ENCODE measurements at places on chromosomes 12 and 14.

- no peak for DNase-seq
Observed at GRCh38 chr14:67010602-67011001, 178.6 kb upstream of the GARIN2 start.

GRCh38 chr14:23910101-23910875, 43.3 kb upstream of the DHRS4 start:
- DNase-seq: peak; percentile 67

DNA sequence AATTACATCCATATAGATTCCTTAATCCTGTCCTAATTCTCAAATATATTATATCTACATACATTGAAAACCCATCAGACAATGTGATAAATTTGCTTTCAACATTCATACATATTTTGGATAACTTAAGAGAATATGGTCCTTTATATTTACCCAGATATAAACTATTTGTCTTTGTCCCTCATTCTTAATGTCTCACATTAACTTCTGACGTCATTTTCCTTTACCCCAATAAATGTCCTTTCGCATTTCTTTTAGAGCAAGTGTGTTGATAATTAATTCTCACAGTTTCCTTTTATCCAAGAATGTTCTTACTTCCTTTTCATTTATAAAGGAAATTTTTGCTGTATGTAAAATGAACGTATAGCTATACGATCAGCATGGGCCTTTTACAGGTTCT, 12.6 kb upstream of the PTPRR start:
- no peak for DNase-seq

DNA sequence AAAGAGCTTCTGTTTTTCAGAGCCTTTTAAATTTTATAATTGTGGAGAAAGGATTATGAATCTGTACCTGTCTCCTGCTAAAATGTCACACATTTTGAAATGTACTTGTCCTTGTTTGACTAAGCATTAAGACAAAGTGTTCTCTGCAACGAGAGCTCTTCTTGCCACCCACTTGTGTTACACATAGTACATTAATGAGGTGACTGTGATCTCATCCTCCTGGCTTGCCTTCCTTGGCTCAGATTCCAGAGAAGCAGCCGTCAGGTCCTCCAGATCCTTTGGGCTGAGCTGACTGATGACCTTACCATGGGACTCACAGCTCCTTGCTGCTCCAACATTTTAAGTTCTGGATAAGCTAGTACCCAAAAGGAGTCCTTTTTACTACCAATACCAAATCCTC, 81.4 kb downstream of the BBS10 start:
- peak; percentile 71 for DNase-seq

DNA sequence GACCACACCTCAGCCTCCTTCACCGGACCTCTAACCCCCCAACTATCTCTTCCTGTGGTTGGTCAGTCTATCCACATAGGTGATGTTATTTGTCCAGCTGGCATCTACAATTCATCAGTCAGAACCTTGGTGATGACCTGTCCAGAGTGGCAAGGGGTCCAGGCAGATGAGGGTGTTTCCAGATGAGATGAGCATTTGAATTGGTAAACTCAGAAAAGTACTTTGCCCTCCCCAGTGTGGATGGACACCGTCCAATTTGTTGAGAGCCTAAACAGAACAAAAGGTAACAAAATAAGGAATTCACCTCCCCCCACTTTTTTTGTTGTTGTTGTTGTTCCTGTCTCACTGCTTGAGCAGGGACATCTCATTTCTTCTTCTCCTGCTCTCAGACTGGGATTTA, 34.3 kb upstream of the LRP6 start:
- no peak for DNase-seq

DNA sequence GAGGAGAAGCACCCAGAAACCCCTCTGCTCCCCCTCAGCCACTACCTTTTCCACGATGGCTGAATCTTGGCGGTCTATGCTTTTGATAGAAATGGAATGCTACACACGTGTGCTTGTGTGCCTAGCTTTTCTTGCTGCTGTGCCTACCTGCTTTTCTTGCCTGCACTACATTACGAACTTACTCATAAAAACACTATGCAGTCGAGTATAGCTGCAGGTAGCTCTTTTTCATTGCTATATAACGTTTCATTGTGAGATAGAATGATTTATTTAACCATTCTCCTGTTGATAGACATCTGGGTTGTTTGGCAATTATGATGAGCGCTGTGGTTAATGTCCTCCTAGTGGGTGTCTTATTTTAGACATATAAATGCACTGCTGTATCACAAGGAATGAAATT, 67.9 kb upstream of the NCOR2 start:
- DNase-seq: no peak

DNA sequence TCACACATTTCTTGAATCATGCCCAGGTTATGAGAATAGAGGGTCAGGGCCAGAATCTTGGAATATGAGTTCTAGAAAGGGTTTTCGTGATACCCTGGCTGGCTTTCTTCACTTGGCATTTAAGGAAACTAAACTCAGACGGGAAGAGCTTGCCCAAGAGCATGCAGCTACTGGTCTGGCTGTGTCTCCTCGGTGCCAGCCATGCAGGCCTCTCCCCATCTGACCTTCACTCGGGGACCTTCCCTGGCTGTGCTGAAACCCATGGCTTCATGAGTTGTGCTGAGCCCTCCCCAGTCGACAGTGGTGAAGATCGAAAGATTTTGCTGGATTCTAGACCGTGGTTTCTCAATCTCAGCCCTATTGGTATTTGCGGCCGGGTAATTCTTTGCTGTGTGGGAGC, 38.0 kb downstream of the FOXN3 start:
- DNase-seq: no peak

DNA sequence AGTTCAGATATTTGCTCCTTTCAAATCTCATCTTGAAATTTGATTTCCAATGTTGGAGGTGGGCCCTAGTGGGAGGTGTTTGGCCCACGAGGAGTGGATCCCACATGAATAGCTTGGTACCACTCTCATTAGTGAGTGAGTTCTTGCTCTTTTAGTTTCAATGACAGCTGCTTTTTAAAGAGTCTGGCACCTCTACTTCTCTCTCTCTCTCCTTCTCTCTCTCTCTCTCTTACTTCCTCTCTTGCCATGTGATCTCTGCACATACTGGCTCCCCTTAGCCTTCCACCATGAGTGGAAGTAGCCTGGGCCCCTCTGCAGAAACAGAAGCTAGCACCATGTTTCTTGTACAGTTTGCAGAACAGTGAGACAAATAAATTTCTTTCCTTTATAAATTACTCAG, 25.1 kb downstream of the GPR65 start:
- no peak for DNase-seq

GRCh38 chr14:80587096-80587724, 354.3 kb downstream of the CEP128 start:
- peak; percentile 16 for DNase-seq

- DNase-seq: no peak
Observed at GRCh38 chr14:54314365-54315104, 82.3 kb upstream of the CDKN3 start.

GRCh38 chr12:82912406-82912805, 225.7 kb downstream of the TMTC2 start:
- no peak for DNase-seq

- no peak for DNase-seq
Observed at GRCh38 chr12:59431266-59431665, 164.6 kb upstream of the SLC16A7 start.

GRCh38 chr12:104741497-104742367, 216.4 kb downstream of the SLC41A2 start:
- no peak for DNase-seq

DNA sequence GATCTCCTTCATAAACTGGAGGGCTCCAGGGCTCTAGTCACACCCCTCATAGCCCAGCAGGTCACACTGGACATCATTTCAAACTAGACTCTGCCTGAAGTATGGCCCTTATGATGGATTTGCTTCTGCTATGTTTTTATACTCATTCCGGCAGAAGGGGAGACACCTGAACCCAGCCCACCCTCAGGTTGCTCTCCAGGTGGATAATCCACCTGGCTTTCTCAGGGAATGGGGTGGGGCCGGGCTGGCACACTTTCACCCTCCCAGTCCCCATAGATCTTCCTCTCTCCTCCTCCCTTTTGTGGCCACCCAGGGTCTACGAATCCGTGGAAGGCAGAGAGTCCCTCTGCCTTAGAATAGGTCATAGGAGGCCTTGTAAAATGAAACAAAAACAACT, 9.8 kb upstream of the KRT73 start:
- no peak for DNase-seq

DNA sequence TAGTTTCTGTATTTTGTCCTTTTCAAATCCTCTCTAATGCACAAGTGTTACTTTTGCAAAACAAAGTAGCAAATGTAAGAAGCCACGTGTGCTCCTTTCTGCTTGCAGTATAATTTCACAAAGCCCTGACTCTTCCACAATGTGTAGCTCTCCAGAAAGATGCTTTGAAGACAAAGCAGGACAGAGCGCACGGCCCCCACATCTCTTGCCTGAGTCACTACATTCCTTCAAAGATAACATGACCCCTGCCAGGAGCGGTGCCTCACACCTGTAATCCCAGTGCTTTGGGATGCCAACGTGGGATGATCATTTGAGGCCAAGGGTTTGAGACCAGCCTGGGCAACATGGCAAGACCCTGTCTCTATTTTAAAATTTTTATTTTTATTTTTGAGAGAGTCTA, 40.5 kb downstream of the JAG2 start:
- DNase-seq: no peak

DNA sequence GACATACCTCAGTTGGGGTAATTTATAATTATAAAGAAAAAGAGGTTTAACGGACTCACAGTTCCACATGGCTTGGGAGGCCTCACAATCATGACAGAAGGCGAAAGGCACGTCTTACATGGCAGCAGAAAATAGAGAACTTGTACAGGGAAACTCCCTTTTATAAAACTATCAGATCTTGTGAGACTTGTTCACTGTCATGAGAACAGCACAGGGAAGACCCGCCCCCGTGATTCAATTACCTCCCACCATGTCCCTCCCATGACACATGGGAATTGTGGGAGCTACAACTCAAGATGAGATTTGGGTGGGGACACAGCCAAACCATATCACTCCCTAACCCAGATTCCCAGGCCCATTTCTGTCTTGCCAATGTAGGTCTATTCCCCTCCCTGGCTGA, 22.1 kb downstream of the MYO1H start:
- DNase-seq: no peak

DNA sequence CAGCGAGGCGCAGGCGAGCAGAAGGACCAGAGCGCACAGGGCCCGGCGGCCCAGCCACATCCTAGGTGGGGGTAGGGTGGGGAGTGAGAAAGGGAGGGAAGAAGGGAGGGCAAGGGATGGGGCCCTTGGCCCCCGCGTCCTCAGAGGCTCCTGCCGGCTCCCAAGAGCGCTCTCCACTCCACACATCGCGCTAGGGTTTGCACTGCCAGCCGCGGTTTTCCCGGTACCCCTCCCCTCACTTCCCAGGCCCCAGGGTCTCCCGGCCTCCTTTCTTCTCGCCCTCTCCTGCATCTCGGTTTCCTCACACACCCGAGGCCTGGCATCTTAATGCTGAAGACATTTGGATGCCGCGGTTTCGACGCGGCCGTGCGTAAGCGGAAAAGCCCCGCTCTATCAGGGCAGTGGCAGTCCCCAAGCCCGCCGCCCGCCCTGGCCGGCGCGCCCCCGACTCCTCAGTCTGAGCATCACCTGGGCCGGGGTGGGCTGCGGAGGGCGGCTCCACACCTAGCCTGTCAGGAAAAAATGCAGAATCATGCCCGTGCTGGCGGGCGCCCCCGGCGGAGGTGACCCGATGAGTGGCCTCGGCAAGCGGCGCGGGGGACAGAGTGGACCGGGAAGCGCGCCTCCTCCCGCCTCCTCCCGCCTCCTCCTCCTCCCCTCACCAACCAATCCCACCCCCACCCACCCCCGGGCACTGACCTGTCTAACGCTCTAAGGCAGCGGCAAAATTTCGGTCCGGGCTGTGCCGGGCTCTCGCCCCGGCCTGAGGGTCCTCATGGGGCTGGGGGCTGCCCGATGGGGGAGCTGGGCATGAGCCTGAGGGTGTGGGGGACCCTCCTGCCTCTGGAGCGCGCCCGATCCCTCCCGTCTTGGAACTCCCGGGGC, 686 bp downstream of the B4GALNT1 start:
- no peak for DNase-seq

GRCh38 chr12:60230056-60230455, 634.2 kb downstream of the SLC16A7 start:
- DNase-seq: no peak

DNA sequence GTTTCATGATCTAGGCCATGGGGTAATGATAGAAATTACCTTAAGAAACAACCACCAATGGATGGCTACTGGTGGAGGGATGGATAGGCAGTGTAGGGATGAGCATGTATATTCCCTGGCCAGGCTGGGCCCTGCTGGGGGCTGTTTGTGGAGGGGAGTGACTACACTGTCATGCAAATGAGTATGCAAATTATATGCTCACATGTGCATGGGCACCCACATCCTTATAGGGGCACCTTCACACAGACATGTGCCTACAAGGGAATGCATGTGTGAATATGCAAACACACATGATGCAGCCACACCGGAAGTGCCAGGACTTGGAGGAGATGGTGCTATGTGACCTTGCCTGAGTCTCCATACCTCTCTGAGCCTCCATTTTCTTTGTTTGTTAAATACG, 39.7 kb upstream of the FAM222A start:
- DNase-seq: no peak

DNA sequence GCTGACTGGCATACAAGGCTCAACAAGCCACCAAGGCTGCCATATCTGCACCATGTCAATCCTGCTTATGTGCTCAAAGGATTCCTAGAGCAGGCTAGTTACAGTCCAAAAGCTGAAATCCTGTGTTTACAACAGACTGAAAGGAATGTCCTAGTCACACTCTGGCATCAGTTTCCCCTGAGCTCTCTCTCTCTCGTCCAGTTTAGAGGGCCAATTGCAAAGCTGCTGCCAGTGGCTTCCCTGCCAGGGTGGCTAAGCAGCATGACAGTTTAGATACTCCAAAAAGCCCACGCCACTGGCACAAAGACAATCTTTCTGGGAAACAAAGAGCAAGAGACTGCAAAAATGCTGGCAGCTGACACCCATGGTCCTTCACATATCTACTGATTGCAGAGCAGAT, 392.1 kb downstream of the RPS29 start:
- DNase-seq: no peak

DNA sequence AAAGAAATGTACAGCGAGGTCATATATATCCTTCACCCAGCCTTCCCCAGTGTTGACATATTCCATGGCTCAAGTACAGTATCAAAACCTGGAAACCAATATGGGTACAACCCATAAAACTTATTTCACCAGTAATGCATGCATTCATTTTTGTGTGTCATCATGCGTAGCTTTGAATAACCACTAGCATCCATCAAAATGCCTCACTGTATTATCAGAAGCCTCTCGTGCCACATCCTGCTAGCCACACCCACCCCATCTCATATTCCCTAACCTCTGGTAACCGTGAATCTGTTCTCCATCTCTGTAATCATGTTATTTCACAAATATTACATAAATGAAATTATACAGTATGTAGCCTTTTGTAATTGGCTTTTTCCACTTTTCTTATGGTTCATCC, 314.3 kb downstream of the RAD51B start:
- no peak for DNase-seq

GRCh38 chr12:76340680-76341435, 7.4 kb downstream of the BBS10 start:
- DNase-seq: no peak

DNA sequence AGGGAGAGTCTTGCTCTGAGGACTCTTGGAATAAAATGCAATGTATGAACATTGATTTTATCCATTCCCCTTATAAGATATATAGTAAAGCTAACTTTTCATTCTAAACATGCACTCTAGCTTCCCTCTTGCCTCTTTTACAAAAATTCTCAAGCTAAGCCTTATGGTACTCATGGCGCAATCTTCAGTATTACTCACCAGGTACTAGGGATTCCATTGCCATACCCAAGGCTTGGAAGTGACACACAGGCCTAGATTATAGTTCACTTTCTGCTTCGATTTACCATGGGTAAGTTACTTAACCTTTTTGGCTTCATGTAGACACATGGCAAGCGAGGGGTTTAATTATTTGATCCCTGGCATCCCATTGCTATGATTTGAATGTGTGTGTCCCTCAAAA, 331.5 kb downstream of the LRIG3 start:
- DNase-seq: no peak

All from GM04504 (cell line).